AG10803 (cell line): ENCODE measurements at places on chromosomes 13 and 19.

- DNase-seq: no peak
Measured at GRCh38 chr19:14603990-14604387, 21.1 kb downstream of the CLEC17A start.

GRCh38 chr13:75226733-75227435 lies 255.1 kb downstream of the TBC1D4 start:
- peak; percentile 96 for DNase-seq

DNA sequence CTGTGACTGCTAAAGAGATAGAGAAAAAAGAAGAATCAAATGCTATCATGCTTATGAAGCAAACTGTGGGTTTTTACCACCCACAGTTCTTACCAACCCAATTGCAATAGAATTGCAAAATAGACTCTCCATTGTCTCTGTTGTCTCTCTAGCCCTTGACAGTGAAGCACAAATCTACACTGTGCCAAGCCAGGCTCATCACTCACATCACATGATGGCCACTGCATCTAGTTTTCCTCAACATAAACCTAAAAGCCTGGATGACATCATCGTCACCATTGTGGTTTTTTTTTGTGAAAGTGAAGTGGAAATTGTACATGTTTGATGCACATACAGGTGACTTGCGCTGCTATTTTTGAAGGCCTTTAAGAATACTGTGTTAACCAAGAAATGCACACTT lies 56.1 kb downstream of the KL start:
- DNase-seq: peak; percentile 11

- DNase-seq: no peak
Measured at GRCh38 chr13:23472189-23472588, 38.7 kb upstream of the SACS start.

- no peak for DNase-seq
Measured at GRCh38 chr19:41356984-41357739, 3.4 kb upstream of the TGFB1 start.

DNA sequence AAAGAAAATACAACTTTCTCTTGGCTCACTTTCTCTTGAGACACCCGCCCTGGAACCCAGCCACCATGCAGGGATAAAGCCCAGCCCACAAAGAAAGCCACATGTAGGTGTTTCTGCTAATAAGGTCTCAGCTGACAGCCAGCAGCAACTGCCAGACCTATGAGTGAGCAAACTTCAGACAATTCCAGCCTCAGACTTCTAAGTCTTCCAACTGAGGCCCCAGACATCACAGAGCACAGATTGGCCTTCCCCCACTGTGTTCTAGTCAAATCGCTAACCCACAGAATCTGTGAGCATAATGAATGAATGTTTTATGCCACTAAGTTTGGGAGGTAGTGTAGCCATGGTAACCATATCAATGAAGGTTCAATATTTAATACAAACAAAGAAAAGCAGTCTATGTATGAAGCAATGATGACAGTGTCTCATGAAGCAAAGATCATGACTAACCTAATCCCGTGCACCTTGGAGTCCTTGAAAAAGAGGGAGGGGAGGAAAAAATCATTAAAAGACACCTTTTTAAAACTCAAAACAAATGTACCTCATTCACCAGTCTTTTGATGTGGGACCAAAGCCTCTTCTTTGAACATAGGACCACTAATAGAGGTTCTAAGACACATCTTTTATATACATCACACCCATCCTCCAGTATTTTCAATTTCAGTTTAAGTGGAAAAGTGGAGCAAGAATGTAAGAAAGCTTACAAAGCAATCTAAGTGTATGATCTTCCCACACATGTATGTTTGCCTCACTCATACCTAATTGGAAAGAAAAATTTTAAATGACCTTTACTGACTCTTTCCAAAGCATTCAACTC lies 6.2 kb downstream of the MRPS31 start:
- peak; percentile 56 for DNase-seq

- DNase-seq: no peak
Measured at GRCh38 chr13:23354520-23354919, 79.0 kb downstream of the SACS start.

- no peak for DNase-seq
Measured at GRCh38 chr13:88628882-88629281, 957.7 kb downstream of the SLITRK5 start.

- DNase-seq: no peak
Measured at GRCh38 chr19:28430214-28430613, 782.7 kb downstream of the UQCRFS1 start.

GRCh38 chr19:53388904-53389303 lies 6.0 kb upstream of the ZNF765 start:
- DNase-seq: no peak

GRCh38 chr13:77387607-77388200 lies 60.8 kb upstream of the MYCBP2 start:
- DNase-seq: no peak

DNA sequence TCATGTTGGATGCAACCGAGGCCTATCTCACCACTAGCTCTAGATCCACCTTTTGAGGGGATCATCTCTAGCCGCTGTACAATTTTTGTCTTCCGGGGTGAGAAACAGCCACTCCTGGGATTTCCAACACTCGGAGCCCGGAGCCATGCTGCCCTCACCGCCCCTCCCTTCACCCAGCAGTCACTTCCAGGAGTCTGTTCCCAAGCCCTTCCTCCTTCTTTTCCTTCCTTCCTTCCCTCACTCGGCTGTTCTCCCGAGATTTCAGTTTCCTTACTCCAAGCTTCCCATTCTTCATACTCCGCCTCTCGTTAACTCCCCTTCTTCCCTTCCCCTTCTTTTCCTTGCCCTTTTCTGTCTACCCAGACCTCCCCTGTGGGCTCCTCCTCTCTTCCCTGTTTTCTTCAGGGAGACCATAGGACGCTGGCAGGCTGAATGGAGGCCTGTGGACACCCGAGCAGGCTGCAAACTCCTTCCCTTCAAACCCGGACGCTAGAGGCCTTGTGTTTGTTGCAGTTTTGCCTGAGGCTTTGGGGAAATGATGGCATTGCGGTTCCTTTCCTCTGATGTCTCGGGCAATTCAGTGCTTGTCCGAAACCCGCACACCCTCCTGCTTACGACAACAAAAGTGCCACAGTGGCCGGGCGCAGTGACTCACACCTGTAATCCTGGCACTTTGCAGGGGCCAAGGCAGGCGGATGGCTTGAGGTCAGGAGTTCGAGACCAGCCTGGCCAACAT lies 96.0 kb downstream of the CAB39L start:
- no peak for DNase-seq

DNA sequence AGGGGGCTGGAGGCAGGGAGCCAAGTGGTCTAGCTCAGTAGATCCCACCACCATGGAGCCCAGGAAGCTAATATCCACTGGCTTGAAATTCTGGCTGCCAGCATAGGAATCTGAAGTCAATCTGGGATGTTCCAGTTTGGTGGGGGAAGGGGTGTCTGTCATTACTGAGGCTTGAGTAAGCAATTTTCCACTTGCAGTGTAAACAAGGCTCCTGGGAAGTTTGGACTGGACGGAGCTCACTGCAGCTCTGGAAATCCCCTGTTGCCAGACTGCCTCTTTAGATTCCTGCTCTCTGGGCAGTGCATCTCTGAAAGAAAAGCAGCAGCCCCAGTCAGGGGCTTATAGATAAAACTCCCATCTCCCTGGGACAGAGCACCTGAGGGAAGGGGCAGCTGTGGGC lies 349.2 kb upstream of the KLHL1 start:
- DNase-seq: no peak

DNA sequence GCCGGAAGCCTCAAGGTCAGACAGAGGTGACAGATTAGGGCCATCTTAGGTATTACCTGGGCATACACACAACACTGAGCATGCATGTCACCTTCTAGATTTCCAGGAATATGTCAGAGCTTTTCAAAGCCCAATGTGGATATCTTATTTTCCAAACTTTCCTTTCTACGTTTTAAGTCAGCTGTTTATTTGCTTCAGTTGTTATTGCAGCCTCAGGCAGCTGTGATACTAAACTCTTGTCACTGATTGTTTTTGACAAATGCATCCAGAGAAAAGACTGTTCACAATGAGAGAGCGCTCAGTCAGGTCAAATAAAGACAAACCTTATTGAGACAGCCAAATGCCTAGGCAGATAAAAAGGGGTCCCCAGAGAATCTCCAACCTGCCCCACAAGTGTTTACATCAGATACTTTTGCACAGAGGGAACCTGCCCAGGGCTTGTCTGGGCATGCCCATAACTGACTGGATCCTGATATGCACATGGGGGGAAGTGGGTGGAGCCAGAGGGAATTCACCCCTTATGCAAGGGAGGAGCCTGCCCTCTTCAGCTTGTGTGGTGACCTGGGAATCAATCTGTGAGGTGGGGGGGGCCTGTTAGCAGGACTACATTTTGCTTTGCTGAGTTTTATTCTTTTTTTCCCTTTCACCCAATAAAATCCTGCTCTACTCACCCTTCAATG lies 28.5 kb downstream of the MED4 start:
- DNase-seq: peak; percentile 30

DNA sequence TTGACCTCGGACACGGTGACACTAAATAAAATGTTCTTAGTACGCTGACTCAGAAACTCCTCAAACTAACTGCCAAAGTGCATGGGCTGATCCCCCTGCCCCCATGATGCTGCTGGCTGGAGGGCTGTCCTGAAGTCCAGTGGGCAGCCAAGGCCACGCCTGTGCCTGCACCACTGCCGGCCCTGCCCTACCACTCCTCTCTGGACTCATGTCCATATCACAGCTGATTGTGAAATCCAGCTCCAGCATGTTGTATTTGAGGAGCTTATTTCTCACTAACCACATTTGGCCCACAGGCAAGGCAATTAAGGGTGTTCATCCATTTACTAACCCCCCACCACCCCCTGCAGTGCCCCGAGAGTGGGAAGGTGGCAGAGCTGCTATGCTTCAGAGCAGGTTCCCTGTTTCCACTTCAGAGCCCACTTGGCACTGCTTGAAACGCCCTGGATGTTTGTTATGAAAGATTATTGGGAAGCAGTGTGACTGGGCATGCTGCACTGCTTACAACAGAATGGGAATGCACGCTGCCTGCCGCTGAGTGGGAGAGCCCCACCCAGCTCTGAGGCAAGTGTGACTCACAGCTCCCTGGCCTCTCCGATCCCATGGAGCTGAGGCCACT lies 114.0 kb downstream of the UQCRFS1 start:
- DNase-seq: peak; percentile 95

DNA sequence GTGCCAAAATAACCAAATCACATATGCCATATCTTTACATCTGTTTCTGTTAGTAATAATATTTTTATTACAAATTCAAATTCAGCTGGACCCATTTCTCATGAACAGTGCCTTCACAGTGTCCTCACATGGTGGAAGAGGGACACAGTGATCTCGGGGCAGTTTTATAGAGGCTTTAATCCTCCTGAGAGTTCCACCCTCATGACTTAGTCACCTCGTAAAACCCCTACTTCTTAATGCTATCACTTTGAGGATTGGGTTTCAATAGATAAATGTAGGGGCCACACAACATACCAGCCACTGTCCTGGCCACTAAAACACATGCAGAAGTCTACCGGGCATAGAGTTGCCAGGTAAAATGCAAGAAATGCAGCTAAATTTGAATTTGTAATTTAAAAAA lies 201.5 kb downstream of the MYO16 start:
- DNase-seq: no peak

- DNase-seq: no peak
Measured at GRCh38 chr19:39829702-39830275, 4.2 kb downstream of the DYRK1B start.

DNA sequence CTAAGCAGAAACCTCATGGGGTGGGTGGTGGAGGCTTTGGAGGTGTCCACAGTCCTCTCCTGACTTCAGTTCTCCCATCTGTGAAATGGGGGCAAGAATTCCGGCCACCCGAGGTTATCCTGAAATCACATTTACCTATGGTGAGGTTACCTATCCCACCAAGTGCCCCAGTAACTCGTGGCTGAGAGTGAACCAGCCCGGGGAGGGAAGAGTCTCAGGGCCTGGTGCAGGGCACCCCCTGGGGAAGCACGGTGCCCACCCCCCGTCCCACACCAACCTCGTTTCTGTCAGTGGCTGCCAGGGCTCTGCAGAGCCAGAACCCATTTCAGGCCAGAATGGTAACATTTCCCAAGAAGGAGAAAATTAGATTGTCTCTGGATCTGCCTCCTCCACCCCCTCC lies 83.7 kb upstream of the VSTM2B start:
- no peak for DNase-seq

GRCh38 chr19:33236696-33237390 lies 11.2 kb upstream of the SLC7A10 start:
- no peak for DNase-seq

GRCh38 chr13:51112771-51113170 lies 1.7 kb upstream of the C13orf42 start:
- DNase-seq: no peak

GRCh38 chr19:55661826-55662225 lies 7.0 kb downstream of the U2AF2 start:
- DNase-seq: no peak

DNA sequence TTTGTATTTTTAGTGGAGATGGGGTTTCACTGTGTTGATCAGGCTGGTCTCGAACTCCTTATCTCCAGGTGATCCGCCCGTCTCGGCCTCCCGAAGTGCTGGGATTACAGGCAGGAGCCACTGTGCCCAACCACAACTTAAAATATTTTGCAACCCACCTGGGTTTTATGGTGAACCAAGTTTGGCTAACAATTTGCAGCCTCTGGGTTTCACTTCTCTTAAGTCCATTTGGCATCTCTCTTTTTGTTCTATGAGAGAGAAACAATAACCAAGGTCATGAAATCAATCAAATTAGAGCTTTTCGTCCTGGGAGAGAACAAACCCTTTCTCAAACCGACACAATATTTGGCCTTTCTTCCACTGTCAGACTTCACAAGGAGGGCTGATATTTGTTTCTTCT lies 5.6 kb upstream of the SMAD9 start:
- no peak for DNase-seq

GRCh38 chr13:32073180-32073864 lies 41.7 kb downstream of the FRY start:
- peak; percentile 10 for DNase-seq

DNA sequence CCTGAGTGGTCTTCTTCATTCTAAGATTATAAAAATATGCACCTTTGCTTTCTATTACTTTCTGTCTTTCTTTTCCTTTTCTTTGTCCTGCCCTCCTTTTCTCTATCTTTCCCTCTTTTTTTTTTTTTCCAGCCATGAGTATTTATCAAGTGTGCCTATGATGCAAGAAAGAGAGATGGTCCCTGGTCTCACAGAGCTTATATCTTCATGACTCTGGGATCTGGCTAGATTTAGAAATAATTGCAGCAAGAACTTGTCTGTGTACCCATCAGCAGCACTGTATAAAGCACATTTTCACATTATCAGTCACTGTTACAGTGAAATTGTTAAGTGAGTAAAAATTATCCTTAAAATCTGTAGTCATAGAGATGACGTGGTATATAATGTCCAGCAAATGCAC lies 31.6 kb upstream of the GAS6 start:
- DNase-seq: peak; percentile 54

DNA sequence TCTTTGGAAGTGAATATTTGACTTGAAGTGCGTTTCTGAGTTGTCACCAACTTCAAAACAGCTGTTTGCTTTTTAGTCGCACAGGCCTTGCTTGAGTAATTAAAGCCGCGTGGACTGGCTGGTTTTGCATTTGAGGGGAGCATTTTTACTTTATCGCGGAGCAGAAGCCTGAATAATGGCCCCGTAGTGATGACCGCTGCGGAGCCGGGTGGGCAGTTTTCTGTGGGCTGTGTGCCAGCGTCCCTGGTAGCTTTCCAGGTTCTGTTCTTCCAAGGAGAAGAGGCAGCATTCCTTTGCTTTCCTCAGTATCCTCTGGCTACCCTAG lies 1.1 kb downstream of the NAA16 start:
- peak; percentile 34 for DNase-seq
